Ovary (tissue), 10 donors: ENCODE measurements at places on chromosomes 6 and 20.

GRCh38 chr6:106141441-106142237 is 55.5 kb downstream of the PRDM1 start:
- no peak for DNase-seq

GRCh38 chr6:75266716-75267291 is 17.8 kb downstream of the TMEM30A start:
- no peak for DNase-seq

DNA sequence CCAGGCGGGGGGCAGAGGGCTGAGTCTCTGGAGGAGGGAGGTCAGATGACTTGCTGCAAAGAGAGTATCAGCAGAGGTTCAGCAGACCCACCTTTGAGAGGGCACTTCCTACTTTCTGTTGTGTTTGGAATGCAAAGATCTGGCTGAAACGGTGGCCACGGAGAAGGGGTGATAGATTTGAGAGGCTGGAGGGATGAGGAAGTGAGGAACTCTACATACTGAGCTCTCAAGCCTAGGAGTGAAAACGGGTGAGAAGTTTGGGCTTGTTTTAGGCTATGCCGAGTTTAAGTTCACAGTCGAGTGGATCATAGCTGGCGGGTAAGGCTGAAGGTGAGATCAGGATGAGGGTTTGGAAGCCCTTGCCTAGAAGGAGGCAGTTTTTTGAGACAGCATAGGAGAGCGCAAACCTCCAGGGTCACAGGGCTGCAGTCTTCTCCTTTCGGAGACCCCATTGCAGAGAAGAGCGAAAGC is 477 bp upstream of the ITPA start:
- DNase-seq, result no peak

DNA sequence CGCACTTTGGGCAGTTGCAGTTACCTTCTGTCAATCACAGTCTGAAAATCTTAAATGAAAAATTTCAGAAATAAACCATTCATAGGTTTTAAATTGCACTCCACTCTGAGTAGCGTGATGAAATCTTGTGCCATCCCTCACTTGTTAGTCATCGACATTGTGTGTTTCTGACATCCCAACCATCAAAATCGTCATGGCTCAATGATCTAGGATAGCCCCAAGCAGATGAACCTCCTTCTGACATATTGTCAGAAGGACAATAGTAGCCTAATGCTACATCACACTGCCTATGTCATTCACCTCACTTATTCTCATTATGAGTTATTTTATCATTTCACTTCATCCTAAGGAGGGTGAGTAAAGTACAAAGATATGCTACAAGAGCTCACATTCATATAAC is 284.8 kb downstream of the PTPRK start:
- DNase-seq, result no peak
